ENCODE measurements at places on chromosomes 16 and 17.
A peak's percentile ranks its signal among the peaks of the same experiment; 100 is the strongest.

DNA sequence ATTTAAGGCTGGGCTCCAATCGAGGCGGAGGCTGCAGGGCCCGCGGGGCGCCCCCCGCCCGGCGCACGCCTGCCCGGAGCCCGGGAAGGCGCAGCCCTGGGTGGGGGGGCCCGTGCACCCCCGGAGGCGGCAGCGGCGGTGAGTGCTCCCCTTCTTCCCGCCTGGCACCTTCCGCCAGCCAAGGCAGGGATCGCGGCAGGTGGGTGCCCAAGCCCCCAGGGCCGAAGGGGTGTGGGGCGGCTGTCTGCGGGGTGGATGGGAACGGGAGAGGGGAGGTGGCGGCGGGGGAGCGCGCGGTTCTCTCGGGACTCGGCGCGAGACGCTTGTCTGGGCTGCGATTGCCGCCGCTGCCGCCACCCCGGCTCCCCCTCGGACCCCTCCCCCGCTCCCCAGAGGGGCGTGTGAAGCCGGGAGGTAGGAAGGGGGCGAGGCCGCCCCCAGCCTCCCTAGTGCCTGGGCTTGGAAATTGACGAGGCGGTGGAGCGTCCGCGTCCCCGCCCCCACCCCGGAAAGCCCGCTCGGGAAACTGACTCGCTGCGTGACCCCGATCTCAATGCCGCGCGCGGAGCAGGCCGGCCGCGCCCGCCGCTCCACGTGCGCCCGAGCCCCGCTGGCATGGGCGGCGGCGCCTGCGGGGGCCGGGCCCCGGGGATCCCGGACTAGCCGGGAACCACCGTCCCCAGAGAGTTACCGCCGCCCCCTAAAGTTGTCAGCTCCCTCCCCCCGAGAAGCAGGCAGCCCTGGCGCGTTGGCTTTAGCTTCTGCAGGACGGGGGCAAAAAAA lies 231.5 kb downstream of the MRTFB start:
- peak; percentile 60 for DNase-seq

- no peak for DNase-seq
Observed at GRCh38 chr17:75740215-75740614, 19.0 kb downstream of the ITGB4 start.

DNA sequence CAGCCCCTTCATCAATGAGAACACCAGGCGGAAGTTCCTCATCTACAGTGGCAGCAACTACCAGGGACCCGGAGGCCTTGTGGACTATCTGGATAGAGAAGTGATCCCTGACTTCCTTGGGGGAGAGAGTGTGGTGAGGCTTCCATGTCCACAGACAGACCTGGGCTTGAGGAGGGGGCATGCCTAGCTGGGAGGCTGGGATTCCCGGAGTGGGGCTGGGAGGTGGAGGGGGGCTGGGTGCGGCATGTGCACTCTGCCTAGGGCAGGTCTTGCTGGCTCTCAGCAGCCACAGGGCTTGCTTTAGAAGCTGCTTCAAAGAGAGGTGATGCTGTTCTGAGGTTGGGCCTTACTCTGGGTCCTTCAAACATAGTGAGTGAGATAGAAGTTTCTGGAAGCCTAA lies 27.8 kb downstream of the NAGPA start:
- DNase-seq = no peak

GRCh38 chr16:70375636-70376611 lies 29.2 kb downstream of the DDX19A start:
- no peak for DNase-seq

GRCh38 chr16:49562228-49562627 lies 188.6 kb downstream of the C16orf78 start:
- DNase-seq = no peak

- DNase-seq = no peak
Observed at GRCh38 chr16:3698941-3699340, 18.4 kb downstream of the TRAP1 start.

DNA sequence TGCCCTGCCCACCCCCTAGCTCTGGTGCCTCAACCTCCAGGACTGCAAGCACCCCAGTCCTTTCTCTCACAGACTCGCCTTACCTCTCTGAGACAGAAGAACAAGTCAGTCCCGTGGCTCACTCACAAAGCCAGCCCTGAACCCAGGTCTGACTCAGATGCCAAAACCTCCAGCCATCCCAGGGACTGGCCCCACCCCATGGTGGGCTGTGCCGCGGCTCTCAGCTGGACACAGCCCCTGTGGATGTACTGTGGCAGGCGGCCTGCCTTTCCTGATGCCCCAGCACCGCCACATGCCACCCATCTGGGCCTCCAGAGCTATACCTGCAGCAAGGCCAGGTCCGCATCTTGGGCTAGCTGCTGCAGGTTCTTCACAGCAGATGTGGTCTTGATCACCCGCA lies 19.8 kb downstream of the MPG start:
- DNase-seq = peak; percentile 22

DNA sequence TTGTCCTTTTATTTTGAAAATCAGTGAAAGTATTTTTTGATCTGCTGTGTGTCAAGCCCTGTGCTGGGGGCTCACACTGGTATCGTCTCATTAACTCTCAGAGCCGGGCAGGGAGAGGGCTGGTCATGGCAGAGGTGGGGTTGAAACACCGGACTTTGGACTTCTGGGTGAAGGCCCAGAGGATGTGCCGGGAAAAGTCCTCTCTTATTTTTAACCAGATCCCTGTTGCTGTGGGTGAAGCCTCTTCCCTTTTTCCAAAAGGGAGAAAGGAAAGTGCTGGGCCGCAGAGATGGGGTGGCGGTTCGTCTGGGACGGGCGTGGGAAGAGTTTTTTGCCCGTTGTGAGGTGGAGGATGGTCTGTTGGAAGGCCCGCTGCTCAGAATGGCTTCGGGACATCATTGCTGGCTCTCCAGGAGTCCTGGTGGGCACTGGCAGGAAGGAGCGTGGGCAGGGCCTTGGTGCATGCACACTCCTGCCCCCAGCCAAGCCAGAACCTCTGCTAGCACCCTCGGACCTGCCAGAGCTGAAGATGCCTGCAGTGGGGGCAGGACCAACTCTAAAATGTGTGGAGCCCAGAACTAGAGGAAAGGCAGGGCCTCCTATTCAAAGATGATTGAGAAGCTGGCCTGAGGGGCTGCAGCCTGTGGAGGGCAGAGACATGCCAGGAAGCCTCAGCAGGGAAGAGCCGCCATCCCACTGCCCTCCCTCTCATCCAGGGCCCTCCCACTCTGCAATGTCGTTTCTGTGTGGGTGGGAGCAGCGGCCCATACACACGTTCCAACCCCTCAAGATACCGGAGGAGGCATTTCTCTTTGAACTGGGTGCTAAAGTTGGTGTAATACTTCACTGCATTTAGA lies 213.2 kb downstream of the CCDC182 start:
- no peak for DNase-seq
